Sigmoid colon (tissue), 7 donors: ENCODE measurements at places on chromosomes 2 and 18. TPM values are rescaled to one million over a fixed set of nuclear protein-coding genes. Genes with fewer than 3 reads are reported as not detected.
A peak's percentile ranks its signal among the peaks of the same experiment; 100 is the strongest.

Gene LHCGR
- not detected for total RNA-seq

- peaks cover 23% of the 10 kb centered on the region for H3K36me3 ChIP-seq
- peak; percentile 95 for DNase-seq
- H3K27ac ChIP-seq = peak overlapping the region; percentile 98
- H3K4me1 ChIP-seq = peaks cover 89% of the 10 kb centered on the region
- H3K27me3 ChIP-seq = no peaks in the 10 kb centered on the region
Observed at GRCh38 chr2:20618468-20618885, 32.4 kb downstream of the HS1BP3 start.

DNA sequence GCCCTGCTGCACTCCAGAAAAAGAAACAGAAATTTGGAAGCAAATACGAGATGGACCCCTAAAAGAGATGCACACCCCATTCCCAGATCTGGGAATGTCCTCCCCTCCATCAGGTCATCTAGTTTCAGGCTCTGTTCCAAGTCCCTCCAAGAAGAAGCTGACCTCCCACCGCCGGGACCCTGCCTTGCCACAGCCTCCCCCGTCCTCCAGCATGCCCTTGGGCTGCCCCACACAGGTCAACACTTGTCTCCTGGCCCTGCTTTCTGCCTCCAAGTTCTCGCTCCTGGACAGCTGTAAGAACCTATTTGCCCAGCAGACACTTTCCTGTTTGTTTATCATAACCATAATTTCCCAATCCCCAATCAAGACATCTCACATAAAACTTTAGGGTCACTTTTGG lies 2.0 kb downstream of the ASPRV1 start:
- no peaks in the 10 kb centered on the region for H3K27me3 ChIP-seq
- H3K4me3 ChIP-seq = no peak overlapping the region
- DNase-seq = no peak
- no peaks in the 10 kb centered on the region for H3K4me1 ChIP-seq
- H3K27ac ChIP-seq = no peak overlapping the region
- H3K36me3 ChIP-seq = no peaks in the 10 kb centered on the region

Gene DPP10
- 3.5 TPM for total RNA-seq

Gene QPCT
- total RNA-seq = 94.9 TPM

Gene TRAPPC12
- 70.6 TPM for total RNA-seq

GRCh38 chr18:72147830-72148229 lies 396.3 kb downstream of the CBLN2 start:
- H3K27me3 ChIP-seq = no peaks in the 10 kb centered on the region
- H3K4me1 ChIP-seq = no peaks in the 10 kb centered on the region
- H3K27ac ChIP-seq = no peak overlapping the region
- no peak for DNase-seq
- H3K36me3 ChIP-seq = no peaks in the 10 kb centered on the region
- no peak overlapping the region for H3K4me3 ChIP-seq

GRCh38 chr2:230075988-230076631 lies 7.4 kb upstream of the SLC16A14 start:
- H3K4me3 ChIP-seq = no peak overlapping the region
- H3K4me1 ChIP-seq = no peaks in the 10 kb centered on the region
- H3K27me3 ChIP-seq = no peaks in the 10 kb centered on the region
- no peak overlapping the region for H3K27ac ChIP-seq
- no peak for DNase-seq
- H3K36me3 ChIP-seq = no peaks in the 10 kb centered on the region

DNA sequence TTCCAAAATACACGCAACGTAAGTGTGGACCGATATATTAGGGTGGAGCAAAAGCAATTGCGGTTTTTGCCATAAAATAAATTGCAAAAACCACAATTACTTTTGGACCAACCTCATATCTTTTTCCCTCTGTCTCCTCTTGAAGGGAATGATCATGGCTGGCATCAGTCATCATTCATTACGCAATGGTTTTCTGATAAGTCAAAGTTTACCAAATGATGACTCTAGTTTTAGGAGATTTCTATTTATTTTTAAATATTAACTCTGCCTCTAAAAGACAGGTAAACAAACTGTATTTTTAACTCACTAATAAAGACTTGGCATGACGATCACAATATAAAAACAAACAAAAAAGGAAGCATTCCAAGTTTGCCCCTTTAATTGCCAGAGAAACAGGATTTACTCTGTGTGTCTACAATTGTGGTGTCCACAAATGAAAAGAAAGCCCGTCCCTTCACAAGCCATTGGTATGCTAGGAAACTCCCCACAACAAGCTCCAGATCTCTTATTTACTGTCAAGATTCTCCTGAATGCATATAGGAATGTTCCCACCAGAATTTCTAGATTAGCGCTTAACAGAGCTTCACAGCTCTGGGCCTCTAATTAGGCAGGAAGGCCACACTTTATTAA lies 61.3 kb downstream of the IRS1 start:
- no peak for DNase-seq
- H3K4me1 ChIP-seq = no peaks in the 10 kb centered on the region
- H3K36me3 ChIP-seq = no peaks in the 10 kb centered on the region
- no peak overlapping the region for H3K4me3 ChIP-seq
- no peaks in the 10 kb centered on the region for H3K27me3 ChIP-seq
- peak overlapping the region; percentile 19 for H3K27ac ChIP-seq

DNA sequence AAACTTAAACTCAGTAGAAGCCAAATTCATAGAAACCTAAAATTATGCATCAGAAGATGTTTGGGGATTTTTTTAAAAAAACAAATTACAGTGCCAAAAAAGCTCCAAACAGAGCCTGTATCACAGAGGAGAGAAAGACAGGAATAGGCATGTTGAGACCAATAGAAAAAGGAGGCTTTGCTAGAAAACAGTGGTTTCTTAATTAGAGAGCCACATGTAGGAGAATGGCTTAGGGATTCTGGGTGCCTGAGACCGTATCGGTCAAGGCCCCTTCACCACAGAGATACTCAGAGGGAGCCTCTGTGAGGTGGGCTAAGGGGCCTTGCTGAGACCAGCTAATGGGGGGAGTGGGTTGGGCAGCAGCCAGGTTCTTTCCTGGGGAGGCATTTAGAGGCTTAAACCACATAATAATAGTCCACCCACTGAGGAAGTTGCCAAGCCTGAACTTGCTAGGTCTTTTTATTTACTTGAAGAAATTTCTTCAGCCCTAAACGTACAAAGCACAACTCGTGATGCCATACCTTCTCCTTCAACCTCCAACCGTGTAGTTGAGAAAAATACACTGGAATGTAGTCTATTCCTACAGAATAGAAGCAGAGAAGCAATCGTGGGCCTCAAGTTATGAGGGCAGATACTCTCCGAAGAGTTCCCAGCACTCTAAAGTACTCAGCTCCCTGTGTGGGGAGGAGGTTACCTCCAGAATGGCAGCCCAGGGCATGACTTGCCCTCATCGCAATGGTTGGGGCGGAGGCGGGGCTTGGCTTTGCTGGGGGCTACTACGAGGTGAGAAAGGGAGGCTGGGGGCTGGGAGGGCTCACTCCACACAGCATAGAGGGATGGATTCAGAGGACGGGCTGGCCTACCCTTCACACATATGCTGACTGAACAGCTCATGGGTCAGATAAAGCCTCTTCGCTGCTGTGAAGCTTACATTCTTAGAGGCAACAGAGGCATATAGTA lies 237.9 kb downstream of the TPGS2 start:
- H3K27me3 ChIP-seq = no peaks in the 10 kb centered on the region
- DNase-seq = no peak
- H3K27ac ChIP-seq = no peak overlapping the region
- H3K4me1 ChIP-seq = no peaks in the 10 kb centered on the region
- H3K4me3 ChIP-seq = no peak overlapping the region

Gene BOLL
- not detected for total RNA-seq

DNA sequence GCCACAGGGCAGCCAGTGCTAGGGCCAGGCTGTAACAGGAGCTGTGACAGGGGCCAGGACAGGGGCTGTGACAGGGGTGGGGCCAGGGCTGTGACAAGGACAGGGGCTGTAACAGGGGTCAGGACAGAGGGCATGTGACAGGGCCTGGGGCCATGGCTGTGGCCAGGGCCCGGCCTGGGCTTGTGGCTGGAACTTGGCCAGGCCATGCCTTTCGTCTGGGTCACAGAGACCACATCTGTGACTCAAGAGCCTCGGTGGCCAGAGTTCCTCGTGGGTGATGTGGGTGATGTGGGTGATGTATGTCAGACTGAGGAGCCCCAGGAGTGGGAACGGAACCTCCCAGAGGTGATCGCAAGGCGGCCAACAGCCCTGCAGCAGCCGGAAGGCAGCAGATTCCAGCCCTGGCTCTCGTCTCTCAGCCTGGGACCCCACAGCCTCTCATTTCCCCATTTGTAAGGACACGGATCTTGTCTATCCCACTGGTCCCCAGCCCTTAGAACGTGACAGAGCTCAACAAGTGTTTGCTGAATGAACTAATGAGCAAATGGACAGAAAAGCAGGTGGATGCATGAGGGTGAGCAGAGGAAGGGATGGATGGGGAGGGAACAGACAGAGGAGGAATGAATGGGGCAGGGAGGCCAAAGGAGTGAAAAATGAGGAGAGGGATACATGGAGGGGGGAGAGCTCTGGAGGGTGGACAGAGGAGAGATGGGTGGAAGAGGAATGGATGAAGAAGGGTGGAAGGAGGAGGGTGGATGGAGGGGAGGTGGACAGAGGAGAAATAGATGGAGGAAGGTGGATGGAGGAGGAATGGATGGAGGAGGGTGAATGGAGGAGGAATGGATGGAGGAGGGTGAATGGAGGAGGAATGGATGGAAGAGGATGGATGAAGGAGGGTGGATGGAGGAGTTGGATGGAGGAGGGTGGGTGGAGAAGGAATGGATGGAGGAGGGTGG lies 17.3 kb downstream of the ESPNL start:
- H3K4me3 ChIP-seq = no peak overlapping the region
- H3K27me3 ChIP-seq = peaks cover 4% of the 10 kb centered on the region
- no peaks in the 10 kb centered on the region for H3K4me1 ChIP-seq
- H3K36me3 ChIP-seq = no peaks in the 10 kb centered on the region
- no peak overlapping the region for H3K27ac ChIP-seq

GRCh38 chr2:191180713-191181112 lies 29.9 kb upstream of the STAT4 start:
- H3K4me3 ChIP-seq = no peak overlapping the region
- no peak for DNase-seq
- H3K36me3 ChIP-seq = no peaks in the 10 kb centered on the region
- no peaks in the 10 kb centered on the region for H3K27me3 ChIP-seq

GRCh38 chr2:25698752-25699151 lies 25.4 kb upstream of the DTNB start:
- H3K27me3 ChIP-seq = no peaks in the 10 kb centered on the region
- no peak for DNase-seq
- no peak overlapping the region for H3K4me3 ChIP-seq
- no peak overlapping the region for H3K27ac ChIP-seq

Gene SLC40A1
- 52.1 TPM for total RNA-seq

DNA sequence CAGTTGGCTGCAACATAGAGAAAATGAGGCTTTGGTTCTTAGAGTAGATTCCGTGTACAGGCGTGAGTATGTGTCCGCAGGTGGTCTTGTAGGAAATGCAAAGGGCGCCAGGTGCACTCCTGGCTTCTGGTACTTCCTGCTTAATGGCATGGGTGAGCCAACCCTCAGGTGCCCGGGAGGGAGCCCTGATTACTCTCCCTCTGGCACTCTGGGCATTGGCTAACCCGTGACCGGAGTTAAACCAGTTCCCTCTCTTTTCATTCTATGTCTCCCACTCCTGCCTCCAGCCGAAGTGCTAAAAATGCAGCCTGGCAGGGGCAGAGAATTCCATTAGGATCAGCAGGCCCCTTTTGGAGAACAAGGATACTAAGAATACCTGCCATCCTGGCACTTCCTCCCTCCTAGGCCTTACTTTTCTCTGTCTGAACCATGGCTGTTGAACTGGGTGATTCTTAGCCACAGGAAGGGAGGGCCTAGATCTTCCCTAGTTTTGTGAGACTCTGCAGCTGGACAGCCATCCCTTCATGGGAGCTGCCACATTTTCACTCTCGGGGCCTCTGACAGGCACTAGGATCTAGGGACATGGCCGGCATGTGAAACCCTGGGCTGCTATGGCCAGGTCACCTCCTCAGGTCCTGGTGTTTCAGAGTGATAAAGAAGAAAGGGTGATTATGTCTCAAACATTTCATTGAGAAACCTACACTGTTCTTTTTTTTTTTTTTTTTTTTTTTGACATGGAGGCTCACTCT lies 6.5 kb downstream of the MERTK start:
- H3K4me3 ChIP-seq = no peak overlapping the region
- no peaks in the 10 kb centered on the region for H3K36me3 ChIP-seq
- peak overlapping the region; percentile 64 for H3K27ac ChIP-seq
- H3K4me1 ChIP-seq = peaks cover 73% of the 10 kb centered on the region
- DNase-seq = no peak

DNA sequence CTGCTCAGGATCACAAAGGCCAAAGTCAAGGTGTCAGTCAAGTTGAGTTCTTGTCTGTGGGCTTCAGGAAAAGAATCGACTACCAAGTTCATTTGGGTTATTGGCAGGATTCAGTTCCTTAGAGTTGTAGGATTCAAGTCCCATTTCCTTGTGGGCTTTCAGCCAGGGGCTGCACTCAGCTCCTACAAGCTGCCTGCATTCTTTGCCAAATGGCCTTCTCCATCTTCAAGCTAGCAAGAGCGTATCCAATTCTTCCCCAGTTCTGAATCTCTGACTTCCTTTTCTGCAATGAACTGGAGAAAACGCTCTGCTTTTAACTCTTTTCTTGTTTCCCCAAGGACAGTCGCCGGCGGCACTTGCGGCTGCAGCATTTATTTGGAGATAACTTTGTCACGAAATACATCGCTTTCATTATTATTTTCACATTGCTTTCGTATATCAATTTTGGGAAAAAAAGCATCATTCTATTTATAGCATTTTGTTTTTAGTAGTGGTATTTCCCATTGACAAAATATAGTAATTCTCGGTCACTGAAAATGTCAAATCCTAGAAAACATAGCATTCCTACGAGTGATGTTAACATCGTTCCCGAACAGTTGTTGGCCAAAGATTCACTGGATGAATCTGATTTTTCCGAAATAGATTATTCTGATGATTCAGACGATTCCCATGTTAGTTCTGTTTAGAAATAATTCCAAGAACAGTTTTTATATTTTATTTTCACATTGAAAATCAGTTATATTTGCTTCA lies 59.6 kb upstream of the SERPINE2 start:
- no peaks in the 10 kb centered on the region for H3K4me1 ChIP-seq
- no peaks in the 10 kb centered on the region for H3K27me3 ChIP-seq

Gene PTMA
- 807 TPM for total RNA-seq

DNA sequence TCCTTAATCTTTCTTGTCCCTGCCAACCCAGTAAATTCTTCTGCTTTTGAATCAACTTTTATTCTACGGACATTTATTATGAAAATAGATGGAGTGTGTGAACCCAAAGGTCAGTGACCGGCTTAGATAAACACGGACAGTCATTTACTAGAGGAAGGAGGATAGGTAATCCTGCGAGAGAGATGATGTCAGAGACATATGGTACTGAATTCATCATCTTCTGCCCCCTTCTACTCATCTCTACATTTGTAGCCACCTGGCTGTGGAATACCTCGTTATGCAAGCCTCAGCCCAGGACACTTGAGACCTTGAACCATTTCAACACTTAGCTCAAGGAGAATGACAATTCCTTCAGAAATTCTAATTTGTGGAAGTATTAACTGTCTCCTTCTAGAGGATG lies 443.6 kb downstream of the TDRD15 start:
- H3K4me1 ChIP-seq = no peaks in the 10 kb centered on the region
- H3K27ac ChIP-seq = no peak overlapping the region
- H3K36me3 ChIP-seq = no peaks in the 10 kb centered on the region
- DNase-seq = no peak

Gene TGFA
- total RNA-seq = 0.33 TPM

Gene GPR155
- 21.3 TPM for total RNA-seq

Gene DSG1
- total RNA-seq = not detected

- H3K4me3 ChIP-seq = no peak overlapping the region
- peak overlapping the region; percentile 44 for H3K27ac ChIP-seq
- H3K27me3 ChIP-seq = no peaks in the 10 kb centered on the region
- H3K4me1 ChIP-seq = peaks cover 10% of the 10 kb centered on the region
- H3K36me3 ChIP-seq = no peaks in the 10 kb centered on the region
- peak; percentile 78 for DNase-seq
Observed at GRCh38 chr2:98757904-98758421, 27.0 kb upstream of the MGAT4A start.
